ENCODE measurements at places on chromosomes 4 and X.

DNA sequence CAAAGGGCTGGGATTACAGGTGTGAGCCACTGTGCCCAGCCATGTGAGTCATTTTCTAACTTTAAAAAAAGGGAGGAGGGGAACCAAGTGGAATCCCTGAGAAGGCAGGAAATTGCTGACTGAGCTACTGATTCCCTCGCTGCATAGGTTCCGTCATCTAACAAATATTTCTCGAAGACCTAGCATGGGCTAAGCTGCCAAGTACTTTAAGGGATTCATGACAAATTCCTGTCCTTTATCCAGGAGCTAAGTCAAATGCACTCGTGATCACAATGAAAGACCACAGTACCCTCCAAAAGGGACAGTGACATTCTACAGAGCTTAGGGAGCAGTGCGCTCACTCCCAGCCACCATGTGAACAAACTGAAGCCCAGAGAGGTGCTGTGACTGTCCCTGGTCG is 33.2 kb upstream of the MAN2B2 start:
- DNase-seq, result no peak

DNA sequence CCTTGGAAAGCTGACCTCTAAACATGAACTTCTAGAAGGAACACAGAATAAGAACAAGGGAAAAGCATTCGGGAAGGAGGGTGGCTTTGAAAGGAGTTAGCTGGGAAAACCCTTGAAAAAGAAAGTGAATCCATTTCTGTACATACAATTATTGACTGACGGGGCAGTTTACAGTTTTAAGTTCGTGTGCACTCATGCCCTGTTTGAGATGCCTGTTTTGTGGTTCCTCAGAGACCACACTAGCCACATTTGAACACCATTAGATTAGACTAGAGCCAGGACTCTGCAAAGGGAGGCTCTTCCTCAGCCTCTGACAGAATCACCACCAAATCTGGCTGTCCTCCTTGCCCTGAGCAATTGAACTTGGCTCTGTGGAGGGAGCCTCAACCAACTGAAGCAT is 158.3 kb downstream of the PALLD start:
- no peak for DNase-seq

- no peak for DNase-seq
These were observed 177.1 kb downstream of the NHS start for GRCh38 chrX:17552044-17552650.

- no peak for DNase-seq
These were observed 78.6 kb upstream of the ADRA2C start for GRCh38 chr4:3687538-3687937.

GRCh38 chr4:116343809-116344208 is 741.6 kb downstream of the TRAM1L1 start:
- no peak for DNase-seq

GRCh38 chr4:138599965-138600364 is 357.8 kb upstream of the SLC7A11 start:
- DNase-seq, result no peak

DNA sequence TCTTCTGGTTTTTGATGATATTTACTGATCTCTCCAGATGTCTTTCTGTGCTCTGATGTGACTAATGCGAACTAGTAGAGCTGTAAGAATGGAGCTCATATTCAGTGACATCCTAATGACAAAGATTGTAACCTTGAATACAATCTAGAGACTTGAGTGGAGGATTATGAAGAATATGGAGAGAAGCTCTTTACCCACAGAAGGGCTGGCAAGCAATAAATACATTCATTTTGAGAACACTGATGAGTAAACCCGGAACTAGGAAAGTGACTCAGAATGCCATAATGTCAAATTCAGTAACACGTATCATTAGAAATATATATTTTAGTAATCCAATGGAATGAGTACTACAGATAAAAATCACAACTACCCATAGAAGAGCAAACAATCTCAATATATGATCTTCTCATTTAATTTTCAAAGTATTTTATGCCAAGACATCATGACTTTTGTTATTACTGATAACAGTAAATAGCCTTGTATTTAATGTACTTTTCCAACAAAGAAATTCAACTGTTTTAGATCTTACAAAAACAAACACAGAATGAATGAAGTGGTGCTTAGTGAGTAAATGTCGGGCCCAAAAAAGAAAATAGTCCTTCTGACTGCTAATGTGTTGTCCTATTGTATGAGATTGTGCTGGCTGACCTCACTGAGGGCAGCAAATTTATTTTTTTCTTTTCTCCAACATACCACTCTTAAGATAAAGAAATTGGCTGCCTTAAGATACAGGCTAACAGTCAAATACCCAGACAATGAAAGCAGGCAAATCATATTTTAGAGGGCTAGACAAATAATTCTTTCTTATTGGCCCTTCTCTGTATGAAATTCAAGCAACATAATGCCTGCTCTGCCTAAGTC is 49.2 kb upstream of the HDAC8 start:
- no peak for DNase-seq

DNA sequence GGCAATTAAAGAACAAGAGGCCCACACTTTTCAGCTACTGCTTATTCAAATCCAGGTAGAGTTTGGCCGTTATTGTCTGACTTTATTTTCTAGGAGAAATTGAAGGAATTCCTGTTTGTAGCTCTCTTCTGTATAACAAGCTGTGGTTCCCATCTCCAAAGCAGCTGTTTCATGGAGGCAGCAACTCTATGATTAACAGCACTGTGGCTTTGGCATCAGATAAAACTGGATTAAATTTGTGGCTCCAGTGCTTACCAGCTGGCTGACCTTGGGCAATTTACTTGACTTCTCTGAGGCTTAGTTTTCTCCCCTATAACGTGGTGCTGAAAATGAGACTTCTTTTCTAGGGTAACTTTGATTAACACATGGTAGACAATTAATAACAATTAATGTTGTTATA is 28.1 kb downstream of the SLC30A9 start:
- no peak for DNase-seq

GRCh38 chr4:186029571-186030398 is 39.2 kb upstream of the TLR3 start:
- DNase-seq, result peak; percentile 95

DNA sequence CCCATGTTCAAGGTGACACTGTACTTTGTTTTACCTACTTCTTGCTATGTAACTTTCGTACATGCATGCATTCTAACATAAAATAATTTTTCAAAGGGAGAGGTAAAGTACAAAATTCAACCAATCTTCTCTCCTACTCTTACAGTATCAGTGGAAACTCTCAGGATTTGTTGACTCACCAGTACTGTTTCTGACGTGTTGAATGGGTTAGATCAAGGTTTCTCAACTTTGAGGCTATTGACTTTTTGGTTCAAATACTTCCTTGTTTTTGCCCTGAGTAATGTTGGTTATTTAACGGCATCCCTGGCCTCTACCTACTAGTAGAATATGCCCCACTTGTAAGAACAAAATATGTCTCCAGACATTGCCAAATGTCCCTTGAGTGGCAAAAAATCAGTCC is 94.6 kb upstream of the SMAD1 start:
- no peak for DNase-seq

DNA sequence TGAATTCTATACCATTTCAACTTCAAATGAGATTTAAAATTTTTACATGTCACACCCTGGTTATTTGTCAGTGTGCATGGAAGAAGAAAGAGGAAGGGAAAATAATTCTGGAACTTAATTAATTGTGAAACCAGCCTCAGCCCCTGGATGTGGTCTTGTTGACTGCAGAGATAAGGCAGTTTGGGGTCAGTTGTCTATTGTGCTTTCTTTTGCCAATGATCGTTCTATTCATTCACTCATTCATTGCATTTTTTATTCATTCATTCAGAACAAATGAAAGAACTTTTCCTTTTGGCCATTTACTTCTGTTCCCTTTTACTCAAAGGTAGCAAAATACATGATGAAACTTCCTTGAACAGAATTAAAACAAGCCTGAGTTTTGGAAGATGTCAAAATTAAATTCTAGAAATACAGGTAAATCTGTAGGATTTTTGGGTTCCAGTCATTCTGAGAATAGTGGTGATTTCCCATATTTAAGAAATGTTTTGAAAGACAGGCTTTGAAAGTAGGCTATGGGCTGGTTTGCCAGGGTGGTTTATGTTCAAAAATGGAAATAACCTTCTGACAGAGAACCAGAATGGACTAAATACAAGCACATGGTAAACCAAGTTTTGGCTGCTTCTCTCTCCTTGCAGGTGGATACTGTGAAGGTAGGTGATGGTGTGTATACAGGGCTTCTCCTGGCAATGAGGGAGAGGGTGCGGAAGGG is 35.7 kb downstream of the PARM1 start:
- no peak for DNase-seq

DNA sequence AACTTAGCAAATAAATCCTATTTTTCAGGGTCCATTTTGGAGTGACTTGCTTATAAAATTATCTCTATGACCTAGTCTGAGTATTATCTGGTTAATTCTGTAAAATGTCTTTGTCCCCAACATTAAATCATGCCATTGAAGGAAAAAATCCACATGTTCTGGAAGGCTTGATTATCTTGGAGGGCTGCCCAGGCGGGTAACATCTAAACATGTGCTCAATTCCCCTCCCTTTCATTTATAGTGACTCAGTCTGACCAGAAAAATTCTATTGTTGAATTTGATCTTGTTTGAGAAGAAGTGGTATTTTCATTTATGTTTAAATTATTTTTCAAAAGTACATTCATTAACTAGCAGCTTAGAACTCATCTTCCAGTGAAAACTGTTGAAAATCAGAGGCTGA is 55.4 kb upstream of the SLC10A7 start:
- no peak for DNase-seq

DNA sequence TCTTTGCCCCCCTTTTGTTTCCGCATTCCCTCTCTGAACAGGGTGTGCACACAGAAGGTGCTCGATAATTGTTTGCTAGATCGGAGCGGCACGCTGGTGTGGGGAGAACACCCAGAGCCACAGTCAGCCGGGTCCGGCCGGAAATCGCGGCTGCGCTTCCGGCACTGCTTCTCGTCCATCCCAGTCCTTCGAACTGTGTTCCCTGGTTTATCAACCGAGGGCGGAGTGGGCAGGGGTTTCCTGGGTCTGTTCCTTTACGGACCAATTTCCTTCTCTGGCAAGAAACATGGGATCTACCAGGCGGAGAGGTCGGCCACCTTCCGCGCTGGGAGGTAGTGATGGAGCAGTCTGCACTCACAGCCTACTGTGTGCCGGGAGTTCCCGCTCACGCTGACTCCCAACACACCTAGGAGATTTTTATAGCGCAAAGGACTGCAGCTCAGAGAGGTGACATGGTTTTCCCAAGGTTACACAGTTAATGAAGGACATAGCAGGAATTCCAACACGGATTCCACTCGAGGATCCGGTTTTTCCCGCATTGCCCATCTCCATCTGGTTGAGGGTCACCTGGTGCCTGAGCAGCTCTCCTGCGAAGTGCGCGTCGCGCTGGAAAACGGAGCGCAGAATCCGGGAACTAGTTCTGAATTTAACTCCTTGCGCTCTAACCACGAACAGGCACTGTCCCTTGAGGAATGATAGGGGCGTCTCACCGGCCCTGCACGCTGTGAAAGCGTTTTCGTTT is 6.8 kb downstream of the MSX1 start:
- no peak for DNase-seq

DNA sequence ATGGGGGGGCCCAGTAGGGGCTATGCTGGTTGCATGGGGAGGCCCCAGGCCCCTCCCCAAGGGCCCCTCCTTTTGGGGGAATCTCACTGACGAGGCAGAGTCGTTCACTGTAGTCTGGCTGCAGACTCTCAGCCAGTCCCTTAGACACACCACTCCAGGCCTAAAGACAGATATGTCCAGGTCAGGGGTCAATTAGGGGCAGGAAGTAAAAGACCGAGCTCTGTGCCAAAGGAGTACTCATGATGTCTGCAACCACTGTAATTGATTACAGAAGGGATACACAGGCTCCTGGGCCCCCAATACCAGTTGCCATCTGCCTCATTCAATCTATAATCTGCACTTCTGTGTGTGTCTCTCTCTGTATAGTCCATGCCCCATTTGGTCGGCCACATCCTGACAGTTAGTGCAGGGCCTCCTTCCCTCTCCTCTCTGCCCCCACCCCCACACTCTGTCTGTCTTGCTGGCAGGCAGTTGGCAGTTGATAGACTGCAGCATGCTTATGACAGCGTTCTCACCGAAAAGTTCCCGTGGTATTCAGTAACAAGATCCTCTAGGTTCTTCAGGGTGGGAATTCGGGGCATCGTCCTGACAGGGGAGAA is 1.3 kb upstream of the CXorf65 start:
- no peak for DNase-seq

- DNase-seq, result no peak
These were observed 324.3 kb downstream of the PTTG2 start for GRCh38 chr4:38284294-38285030.

DNA sequence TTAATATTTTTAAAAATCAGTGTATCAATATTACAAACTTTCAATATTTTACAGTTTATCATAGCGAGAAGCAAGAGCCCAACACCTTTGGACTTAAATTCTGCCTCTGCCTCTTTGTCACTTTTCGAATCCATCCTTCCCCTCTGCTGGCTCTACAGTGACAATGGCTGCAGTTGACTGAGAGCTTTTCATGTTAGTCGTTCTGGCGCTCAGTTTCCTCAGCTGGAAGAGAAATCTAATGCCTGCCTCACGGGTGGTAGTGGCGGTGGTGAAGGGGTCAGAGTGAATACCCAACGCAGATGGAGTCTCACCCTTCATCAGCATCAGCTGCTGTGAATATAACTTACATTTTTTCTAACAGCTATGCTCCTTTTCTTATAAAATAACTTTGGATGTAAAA is 144.8 kb downstream of the NWD2 start:
- DNase-seq, result no peak

- DNase-seq, result no peak
These were observed 263.3 kb upstream of the GPRIN3 start for GRCh38 chr4:89570931-89571330.

GRCh38 chr4:16386711-16387320 is 160.5 kb upstream of the TAPT1 start:
- no peak for DNase-seq

GRCh38 chr4:113659127-113659526 is 102.4 kb downstream of the CAMK2D start:
- DNase-seq, result no peak

DNA sequence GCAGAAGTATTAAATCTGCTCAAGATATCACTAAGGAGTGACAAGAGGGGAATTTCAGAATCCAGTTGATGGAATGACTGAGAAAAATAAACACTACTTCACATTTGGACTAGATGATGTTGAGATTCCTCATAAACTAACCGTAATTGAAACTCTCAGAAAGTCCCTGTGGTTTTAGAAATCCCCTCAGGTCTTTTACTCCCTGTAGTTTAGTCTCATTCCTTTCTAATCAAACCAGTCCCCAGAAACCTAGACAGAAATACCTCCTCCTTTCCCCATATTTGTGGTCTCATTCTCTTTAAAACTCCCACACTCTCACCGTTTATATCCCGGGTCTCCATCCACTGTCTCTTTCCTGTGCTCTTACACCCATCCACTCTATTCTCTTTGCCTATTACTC is 15.0 kb upstream of the TLR1 start:
- DNase-seq, result no peak

- DNase-seq, result no peak
These were observed 31.8 kb upstream of the ZCCHC13 start for GRCh38 chrX:74272230-74272629.

GRCh38 chr4:48905363-48906015 is 1.1 kb downstream of the OCIAD2 start:
- no peak for DNase-seq

DNA sequence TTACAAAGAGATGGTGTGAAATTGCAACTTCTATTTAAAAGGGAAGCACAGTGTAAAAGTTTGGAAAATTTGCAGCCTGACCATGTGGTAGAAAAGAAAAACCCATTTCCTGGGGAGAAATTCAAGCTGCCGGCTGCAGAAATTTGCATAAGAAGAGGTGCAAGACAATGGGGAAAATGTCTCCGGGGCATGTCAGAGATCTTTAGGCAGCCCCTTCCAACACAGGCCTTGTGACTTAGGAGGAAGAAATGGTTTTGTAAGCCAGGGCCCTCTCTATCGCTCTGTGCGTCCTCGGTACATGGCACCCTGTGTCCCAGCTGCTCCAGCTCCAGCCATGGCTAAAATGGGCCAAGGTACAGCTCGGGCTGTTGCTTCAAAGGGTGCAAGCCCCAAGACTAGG is 40.4 kb downstream of the CCDC158 start:
- DNase-seq, result no peak
